ENCODE measurements at places on chromosomes 16 and 17. TPM values are rescaled to one million over a fixed set of nuclear protein-coding genes. Genes with fewer than 3 reads are reported as not detected.

Gene MT1A
- not detected for total RNA-seq

Gene CTRB2
- total RNA-seq: not detected

Gene CES3
- total RNA-seq: 2.7 TPM

Gene RHBDF2
- 11.8 TPM for total RNA-seq

DNA sequence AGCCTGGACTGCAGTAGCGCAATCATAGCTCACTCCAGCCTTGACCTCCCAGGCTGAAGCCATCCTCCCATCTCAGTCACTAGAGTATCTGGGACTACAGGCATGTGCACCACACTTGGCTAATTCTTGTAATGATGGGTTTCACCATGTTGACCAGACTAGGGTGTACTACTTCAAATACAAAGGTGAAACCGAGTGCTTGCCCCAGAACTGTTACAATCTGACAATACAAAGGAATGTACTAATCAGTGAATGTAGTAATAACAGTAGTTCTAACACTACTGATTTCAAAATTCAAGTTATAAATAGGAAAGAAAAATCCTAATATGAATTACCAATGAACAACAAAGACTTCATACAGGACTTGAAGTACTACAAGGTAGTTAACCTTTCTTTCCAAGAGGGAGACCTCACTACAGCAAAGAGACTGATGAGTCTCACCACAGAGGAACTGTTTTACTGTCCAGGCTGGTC is 24.4 kb downstream of the CRK start:
- no peak for DNase-seq

DNA sequence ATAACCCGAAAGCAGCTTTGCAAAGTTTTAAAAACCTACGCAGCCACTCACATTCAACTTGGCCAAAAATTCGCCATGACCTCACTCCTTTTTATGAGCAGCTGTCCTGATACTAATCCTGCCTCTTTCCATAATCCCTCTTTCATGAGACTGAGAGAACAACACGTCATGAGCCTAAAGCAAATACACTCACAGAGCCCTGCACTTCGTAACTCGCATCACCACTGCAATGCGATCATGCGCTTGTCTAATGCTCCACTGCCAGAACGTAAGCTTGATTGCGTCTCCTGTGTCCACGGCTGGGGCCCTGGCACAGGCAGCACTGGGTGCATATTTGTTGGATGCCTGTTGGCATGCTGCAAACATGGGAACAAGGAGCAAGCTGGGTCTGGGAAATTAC is 36.2 kb downstream of the CDRT4 start:
- no peak for DNase-seq

DNA sequence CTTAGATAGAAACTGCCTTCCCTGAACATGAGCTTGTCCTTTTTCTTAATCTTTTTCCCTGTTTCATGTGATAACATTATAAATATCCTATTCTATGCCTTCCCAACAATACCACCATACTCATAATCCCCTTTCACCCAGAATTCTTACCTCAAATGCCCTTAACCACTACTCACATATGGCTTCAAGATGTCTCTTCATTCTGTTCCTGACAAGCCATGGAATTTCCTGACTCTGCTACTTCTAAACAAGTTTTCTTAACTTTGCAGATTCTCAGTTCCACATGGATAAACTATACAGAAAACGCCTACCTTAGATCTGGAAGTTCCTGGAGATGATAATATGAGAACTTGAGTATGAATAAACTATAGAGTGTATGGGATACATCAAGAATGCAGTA is 1217.8 kb downstream of the CDH8 start:
- DNase-seq: no peak
